ENCODE measurements at places on chromosomes 12 and 14. TPM values are rescaled to one million over a fixed set of nuclear protein-coding genes. Genes with fewer than 3 reads are reported as not detected.

The AVPR1A gene
- 0.09 TPM for total RNA-seq

The SOAT2 gene
- 0.89 TPM for total RNA-seq

The CLEC4D gene
- total RNA-seq, result not detected

The NGB gene
- not detected for total RNA-seq

The GZMH gene
- 15.3 TPM for total RNA-seq

The ASIC1 gene
- total RNA-seq, result 5.1 TPM

The GRIN2B gene
- not detected for total RNA-seq

The MMP14 gene
- total RNA-seq, result 2.0 TPM

The USP30 gene
- 9.8 TPM for total RNA-seq

The GLT8D2 gene
- total RNA-seq, result not detected

The NAV3 gene
- total RNA-seq, result not detected

The OR4Q3 gene
- total RNA-seq, result not detected

The ESR2 gene
- total RNA-seq, result not detected

The CD4 gene
- total RNA-seq, result 205 TPM

The JPH4 gene
- total RNA-seq, result not detected

The RIMKLB gene
- 25.1 TPM for total RNA-seq

The GNB3 gene
- 4.1 TPM for total RNA-seq

The BCAT1 gene
- total RNA-seq, result 1.9 TPM

The TMEM121 gene
- 4.0 TPM for total RNA-seq

The SDSL gene
- 2.3 TPM for total RNA-seq

The ZNF891 gene
- total RNA-seq, result 6.0 TPM

The BCL2L14 gene
- total RNA-seq, result 1.0 TPM

The PHC1 gene
- 40.3 TPM for total RNA-seq

The ATL1 gene
- 1.2 TPM for total RNA-seq

The SLC17A8 gene
- not detected for total RNA-seq

The DIO2 gene
- not detected for total RNA-seq

The LPAR5 gene
- 14.9 TPM for total RNA-seq

The MEG3 gene
- total RNA-seq, result not detected

The WSCD2 gene
- 0.29 TPM for total RNA-seq

The FOXG1 gene
- total RNA-seq, result not detected

The IQSEC3 gene
- 2.9 TPM for total RNA-seq

The SLC5A8 gene
- total RNA-seq, result not detected

The ARHGAP5 gene
- 43.1 TPM for total RNA-seq

The LBHD2 gene
- total RNA-seq, result not detected

The NPFF gene
- not detected for total RNA-seq

The NKX2-1 gene
- total RNA-seq, result 0.16 TPM

The ASPG gene
- 0.57 TPM for total RNA-seq

The EXOC3L4 gene
- total RNA-seq, result 0.25 TPM

All from T-cell (primary cell).